ENCODE measurements at places on chromosomes 2 and 18.

DNA sequence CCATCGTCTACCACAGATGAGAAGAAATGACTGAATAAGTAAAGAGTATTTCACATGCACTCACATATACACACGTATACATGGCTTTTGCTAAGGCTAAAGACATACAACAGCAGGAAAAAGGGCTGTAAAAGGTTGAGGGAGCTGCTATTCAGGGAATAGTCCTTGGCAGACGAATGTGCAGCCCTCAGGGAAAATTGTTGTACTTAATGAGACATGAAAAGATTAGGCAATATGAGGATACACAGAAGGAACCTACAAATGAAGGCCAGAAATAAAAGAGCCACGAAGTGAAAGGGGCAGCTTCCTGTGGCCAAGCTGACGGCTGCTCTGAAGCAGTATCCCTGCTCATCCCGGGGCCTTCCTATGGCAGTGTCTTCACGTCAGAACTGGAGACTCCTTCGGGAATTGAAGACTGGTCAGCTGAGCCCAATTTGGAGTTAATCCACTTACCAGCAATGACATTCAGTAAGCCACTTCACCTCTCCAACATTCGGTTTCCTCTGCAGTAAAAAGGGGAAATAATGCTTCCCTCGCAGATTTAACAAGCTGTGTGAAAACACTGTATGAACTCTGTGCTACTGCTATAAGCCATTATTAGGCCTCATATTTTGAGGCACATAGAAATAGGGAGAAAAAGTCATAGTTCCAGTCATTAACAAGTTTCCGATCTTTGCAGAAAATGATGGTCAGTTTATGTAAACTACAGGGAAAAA, 221.8 kb downstream of the STK39 start:
- DNase-seq, result peak; percentile 15

GRCh38 chr2:929925-930324, 20.7 kb upstream of the SNTG2 start:
- no peak for DNase-seq

- no peak for DNase-seq
Observed at GRCh38 chr2:46328829-46329228, 31.6 kb downstream of the EPAS1 start.

DNA sequence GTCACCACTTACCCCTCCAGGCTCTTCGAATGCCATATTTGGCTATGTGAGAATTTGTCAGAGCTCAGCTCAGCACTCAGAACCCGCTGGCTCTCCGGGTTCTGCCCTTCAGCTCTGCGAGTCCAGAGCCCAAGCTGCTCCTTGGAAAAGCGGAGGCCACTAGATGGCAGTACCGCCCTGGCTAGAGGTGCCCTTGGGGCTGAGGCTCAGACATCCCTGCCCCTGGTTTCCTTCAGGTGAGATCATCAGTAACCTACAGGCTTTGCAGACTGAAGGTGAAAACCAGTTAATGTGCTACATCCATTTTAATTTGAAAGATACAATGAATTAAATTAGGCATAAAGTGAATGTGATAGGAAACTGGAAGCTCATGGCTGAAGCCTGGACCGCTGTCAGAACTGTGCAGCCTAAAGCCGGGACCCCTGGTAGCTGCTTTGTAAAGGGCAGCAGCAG, 285.6 kb downstream of the AGAP1 start:
- DNase-seq, result peak; percentile 65

GRCh38 chr18:27808683-27809082, 368.2 kb downstream of the CDH2 start:
- DNase-seq, result no peak

DNA sequence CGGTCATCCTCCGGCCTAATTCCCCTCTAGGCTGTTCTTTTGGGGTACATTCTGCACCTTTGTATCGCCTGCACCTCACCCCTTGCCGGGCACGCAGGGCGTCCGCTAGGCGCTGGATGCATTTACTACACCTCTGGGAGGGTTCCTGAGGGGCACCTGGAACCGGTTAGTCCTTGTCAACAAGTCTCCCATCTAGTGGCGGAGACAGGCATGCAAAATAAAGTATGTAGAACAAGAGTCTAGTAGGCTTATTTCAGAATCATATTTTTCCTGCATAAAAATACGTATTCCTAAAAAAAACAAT, 705 bp upstream of the TEX261 start:
- no peak for DNase-seq

GRCh38 chr18:4181882-4182568, 273.1 kb downstream of the DLGAP1 start:
- DNase-seq, result no peak

- no peak for DNase-seq
Observed at GRCh38 chr18:48024881-48025660, 94.6 kb upstream of the SMAD2 start.

DNA sequence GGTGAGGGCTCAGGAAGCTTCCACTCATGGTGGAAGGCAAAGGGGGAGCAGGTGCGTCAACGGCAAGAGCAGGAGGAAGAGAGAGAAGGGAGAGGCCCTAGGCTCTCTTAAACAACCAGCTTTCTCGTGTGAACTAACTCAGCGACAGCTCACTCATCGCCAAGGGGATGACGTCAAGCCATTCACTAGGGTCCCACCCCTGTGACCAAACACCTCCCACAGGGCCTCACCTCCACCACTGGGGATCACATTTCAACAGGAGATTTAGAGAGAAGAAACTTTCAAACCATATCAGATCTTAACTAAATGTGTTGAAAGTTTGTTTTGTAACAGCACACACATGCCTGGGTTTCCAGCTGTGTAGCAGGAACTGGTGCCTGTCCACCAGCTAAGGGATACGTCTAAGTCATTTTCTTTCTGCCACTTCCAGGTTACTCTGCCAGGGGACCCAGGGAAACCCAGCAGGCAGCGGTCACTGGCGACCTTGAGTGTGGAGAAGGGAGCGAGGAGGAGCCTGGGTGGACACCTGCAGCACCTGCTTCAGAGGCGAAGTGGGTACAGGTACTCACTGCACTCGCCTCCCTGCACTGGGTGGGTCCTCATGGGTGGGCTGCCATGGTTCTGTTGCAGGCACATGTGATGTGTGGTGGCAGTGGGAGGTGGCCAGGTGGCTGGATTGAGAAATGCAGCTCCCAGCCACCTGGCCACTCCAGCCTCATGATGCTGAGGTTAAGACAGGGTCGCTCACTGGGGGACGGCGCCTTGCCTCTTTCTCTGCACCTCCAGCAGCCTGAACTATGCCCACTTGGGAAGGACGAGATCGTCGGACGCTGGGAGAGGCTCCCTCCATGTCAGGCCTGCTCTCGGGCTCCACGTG, 8.4 kb upstream of the GPC1 start:
- DNase-seq, result no peak

GRCh38 chr2:234026693-234027254, 23.7 kb upstream of the SPP2 start:
- no peak for DNase-seq

DNA sequence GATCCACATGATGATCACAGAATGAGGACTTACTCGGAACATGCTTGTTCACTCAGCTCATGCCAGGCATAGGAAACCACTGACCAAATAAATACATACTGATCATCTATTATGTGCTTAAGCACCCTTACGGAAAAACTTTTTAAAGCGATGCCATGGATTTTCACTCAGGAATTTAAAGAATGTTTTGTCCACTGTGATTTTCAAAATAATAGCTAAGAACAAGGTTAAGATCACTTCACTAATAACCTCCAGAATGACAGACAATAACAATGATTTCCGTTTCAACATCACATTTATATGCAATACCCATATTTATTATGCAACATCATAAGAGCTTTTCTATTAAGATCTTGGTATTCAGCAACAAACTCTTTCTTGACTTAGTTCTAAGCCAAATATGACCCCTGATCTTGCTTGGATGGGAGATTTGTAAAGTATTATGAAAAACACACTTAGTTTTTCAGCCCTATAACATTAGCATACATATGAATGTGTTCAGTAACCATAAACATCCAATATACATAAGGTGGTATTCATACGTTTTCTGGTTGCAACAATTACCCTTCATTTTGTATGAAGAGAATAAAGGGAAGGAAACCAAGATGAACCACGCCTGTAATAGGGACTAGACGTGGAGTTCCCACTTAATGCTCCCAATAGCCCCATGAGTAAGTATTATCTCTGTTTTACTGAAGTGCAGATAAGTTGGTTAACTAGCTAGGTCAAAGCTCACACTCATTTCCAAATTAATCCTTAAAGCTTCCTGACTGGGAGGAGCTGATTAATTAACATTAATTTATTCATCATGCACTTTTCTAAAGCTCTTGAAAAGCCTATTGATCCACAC, 1.9 kb downstream of the CD302 start:
- DNase-seq, result no peak

GRCh38 chr2:73640511-73640911, 1.7 kb downstream of the NAT8 start:
- peak; percentile 33 for DNase-seq

DNA sequence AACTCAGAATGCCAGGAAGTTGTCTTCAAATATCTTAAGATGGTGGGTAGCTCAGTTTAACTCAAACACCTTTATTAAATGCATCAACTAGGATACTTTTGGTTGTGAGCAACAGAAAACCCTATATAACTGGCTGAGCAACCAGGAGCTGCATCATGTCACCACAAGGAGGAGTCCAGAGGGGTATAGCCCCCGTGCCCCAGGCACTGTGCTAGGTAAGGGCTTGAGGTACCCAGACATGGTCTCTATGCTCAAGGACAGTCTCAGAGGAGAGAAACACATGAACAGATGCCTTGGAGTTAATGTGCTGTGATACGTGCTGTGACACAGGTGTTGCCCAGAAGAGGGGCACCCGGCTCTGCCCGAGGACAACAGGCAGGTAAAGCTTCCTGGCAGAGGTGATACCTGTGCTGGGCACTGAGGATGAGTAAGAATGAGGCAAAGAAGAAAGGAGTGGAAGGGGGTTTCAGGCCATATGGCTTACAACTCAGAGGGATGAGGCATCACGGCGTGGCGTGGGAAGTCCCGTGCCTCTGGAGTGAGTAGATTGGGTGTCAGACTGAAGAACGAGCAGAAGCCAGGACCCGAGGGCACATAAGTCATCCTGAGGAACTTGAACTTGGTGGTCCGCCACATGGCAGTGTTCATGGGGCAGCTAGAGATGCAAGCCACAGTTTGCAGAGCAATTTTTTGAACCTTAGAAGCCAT, 32.0 kb upstream of the CAB39 start:
- no peak for DNase-seq

- peak; percentile 27 for DNase-seq
Observed at GRCh38 chr2:162072181-162072702, 1.8 kb downstream of the DPP4 start.

GRCh38 chr2:128799284-128799552, 480.6 kb upstream of the HS6ST1 start:
- no peak for DNase-seq

DNA sequence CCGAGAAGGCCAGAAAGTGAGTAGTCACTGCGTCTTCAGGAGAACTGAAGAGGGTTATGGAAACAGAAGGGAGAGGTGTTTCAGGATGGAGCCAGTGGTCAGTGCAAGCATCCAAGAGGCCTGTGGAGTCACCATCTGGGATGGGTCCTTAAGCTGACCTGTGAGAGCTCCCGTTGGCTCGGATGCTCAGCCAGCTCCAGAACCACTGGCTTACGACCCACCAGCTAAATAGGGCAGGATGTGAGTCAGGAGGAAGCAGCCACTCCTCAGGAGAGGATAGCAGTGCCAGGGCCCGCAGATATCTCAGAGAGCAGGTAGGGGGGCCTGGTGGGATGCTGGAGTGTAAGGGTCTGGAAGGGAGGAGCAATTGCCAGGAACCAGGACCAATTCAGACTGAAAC, 63.1 kb upstream of the B3GNT7 start:
- no peak for DNase-seq

DNA sequence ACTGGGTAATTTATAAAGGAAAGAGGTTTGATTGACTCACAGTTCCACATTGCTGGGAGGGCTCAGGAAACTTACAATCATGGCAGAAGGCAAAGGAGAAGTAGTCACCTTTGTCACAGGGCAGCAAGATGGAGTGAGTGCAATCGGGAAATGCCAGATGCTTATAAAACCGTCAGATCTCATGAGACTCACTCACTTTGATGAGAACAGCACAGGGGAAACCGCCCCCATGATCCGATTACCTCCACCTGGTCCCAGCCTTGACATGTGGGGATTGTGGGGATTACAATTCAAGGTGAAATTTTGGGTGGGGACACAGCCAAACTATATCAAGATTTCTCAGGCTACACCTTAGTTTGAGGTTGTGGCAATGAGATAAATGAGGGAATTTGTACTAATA, 54.9 kb downstream of the AKAIN1 start:
- DNase-seq, result no peak

- no peak for DNase-seq
Observed at GRCh38 chr2:114082731-114083433, 193.0 kb downstream of the ACTR3 start.

GRCh38 chr2:193845604-193846003, 1650.9 kb upstream of the TMEFF2 start:
- DNase-seq, result no peak

DNA sequence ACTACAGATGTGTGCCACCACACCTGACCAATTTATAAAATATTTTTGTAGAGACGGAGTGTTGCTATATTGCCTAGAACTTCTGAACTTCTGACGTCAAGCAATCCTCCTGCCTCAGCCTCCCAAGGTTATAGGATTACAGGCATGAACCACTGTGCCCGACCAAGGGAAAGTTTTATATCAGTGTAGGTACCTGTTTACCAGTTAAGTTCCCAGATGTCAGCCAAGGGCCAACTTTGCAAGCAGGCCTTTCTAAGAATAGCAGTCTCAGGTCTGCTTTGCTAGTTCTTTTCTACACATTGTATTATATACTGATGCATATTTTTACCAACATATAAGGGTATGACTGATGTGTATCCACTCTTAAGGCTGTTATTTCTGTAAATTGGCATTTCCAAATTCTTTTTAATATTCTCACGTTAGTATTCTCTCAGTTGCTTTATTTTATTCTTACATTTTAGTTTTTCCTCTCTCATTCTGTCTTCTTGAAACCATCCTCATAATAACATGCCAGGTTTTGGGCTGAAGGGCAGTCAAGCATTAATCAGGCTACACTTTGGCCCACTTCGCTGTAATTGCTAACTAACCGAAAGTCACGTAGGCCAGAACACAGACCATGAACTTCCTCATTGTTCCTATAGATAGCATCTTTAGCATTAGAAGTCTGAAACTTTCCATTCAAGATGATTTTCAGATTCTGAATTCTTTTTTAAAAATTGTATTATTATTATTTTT, 25.0 kb upstream of the CXXC1 start:
- no peak for DNase-seq

DNA sequence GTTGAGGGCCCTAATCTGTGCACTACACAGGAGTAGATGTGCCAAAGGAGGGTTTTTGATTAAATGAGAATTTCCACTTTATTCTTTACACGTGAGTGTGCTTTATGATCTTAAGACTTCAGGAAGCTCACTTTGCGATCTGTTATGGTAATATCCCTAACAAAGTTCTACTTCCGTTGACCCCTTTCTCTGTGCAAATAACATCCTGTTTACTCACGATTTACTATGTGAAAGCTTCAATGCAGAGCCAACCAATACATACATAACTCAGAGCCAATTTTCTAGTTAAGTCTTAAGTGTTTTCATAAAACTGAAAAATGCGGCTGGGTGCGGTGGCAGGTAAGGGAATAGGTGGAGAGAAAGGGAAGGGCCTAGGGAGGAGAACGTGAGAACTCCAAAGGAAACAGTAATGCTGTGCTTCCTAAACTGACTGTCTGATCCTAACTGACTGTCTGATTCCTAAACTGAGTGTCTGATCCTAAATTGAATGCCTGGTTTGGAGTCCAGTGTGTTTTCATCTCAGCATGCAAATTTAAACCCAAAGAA, 87.6 kb downstream of the PLCL1 start:
- DNase-seq, result no peak

GRCh38 chr2:65922030-65922429, 489.6 kb upstream of the SPRED2 start:
- DNase-seq, result no peak

GRCh38 chr2:218910741-218911140, 30.1 kb downstream of the WNT10A start:
- no peak for DNase-seq

- DNase-seq, result no peak
Observed at GRCh38 chr2:238786792-238787490, 60.9 kb upstream of the TWIST2 start.

Measured in muscle of leg (tissue), 16 donors.